ENCODE measurements at places on chromosomes 11 and 22. TPM values are rescaled to one million over a fixed set of nuclear protein-coding genes. Genes with fewer than 3 reads are reported as not detected.

OR51E2 gene
- not detected for total RNA-seq

OR4C13 gene
- total RNA-seq = not detected

APOBEC3B gene
- 0.49 TPM for total RNA-seq

OR8G5 gene
- total RNA-seq = not detected

OR8I2 gene
- total RNA-seq = not detected

OR8B2 gene
- not detected for total RNA-seq

RIC3 gene
- total RNA-seq = not detected

ASRGL1 gene
- total RNA-seq = 0.32 TPM

NAV2 gene
- 14.1 TPM for total RNA-seq

ENDOD1 gene
- 25.5 TPM for total RNA-seq

GRAP2 gene
- not detected for total RNA-seq

OR51F1 gene
- total RNA-seq = not detected

CBLIF gene
- total RNA-seq = not detected

MGAT3 gene
- 0.36 TPM for total RNA-seq

OR2AG1 gene
- total RNA-seq = not detected

CREB3L1 gene
- total RNA-seq = 69.4 TPM

OR52E6 gene
- not detected for total RNA-seq

C11orf98 gene
- total RNA-seq = 14.9 TPM

NOL12 gene
- total RNA-seq = 13.8 TPM

RNF214 gene
- total RNA-seq = 13.8 TPM

TMA7B gene
- not detected for total RNA-seq

APOBEC3H gene
- total RNA-seq = not detected

FTH1 gene
- total RNA-seq = 814 TPM

SPI1 gene
- not detected for total RNA-seq

ARHGAP20 gene
- 1.1 TPM for total RNA-seq

HORMAD2 gene
- total RNA-seq = not detected

MYOD1 gene
- total RNA-seq = not detected

All from hair follicle dermal papilla cell (primary cell).